Ammon's horn (tissue), 1 donor: ENCODE measurements at places on chromosomes 5 and 9.

DNA sequence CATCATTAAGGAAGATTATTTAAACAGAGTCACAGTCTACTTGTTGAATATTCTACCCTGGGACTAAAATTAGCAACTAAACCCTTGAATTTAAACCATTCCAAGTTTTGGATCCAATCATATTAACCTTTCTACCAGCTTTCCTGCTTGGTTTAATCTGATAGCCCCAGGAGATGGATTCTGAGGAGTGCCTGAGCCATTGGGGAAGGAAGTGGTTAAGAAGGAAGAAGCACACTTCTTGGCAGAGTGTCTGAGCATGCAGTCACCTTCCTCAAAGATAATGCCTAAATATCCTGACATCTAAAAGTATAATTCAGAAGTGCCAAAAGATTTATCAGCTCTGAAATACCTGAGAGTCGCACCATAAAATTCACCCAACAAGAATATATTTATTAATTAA is 74.1 kb upstream of the SNCAIP start:
- DNase-seq: peak; percentile 14

GRCh38 chr5:53180991-53181390 is 71.4 kb upstream of the MOCS2 start:
- DNase-seq: no peak

- DNase-seq: no peak
Observed at GRCh38 chr5:159586921-159587320, 256.6 kb upstream of the IL12B start.

- DNase-seq: no peak
Observed at GRCh38 chr9:83317244-83317643, 221.0 kb downstream of the FRMD3 start.

DNA sequence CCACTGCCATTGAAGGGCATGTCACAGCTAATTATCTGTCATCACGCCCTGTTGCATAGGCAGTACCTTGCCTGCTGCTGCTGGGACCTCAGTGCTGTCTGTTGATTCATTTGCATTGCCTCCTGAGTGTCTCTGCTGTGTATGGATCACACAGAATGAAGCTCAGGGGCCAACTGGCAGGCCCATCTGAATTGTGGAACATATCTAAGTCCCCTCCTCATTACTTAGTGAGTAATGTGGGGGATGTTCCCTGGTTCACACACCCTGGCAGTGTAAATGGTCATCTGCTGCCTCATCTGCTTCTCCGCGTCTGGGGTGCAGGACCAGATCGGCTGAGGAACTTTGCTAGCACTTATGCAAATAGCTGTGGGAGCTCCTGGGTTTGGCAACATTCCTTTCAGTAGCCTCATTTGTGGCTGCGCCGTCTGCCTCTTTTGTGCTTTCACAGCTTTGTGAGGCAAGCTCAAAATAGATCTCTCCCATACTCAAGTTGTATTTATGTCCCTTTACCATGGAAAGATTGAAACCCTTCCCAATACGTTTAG is 25.4 kb downstream of the TYRP1 start:
- DNase-seq: peak; percentile 54

DNA sequence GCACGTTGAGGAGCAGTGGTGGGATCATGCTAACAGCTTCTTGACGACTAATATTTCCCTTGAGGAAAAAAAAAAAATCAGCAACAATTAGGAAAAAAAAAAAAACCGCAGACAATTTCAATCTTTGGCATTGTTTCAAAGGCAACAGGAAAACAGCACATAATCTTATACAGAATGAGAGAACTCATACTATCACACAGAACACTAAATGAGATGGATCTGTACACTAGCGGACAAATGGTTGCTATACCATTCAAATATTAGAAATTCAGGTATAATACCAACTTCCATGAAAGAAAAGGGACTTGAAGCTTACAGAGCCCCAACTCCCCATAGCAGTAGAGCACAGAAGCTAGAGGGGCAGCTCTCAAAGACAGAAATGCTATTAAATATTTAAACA is 9.6 kb downstream of the NSUN2 start:
- no peak for DNase-seq

DNA sequence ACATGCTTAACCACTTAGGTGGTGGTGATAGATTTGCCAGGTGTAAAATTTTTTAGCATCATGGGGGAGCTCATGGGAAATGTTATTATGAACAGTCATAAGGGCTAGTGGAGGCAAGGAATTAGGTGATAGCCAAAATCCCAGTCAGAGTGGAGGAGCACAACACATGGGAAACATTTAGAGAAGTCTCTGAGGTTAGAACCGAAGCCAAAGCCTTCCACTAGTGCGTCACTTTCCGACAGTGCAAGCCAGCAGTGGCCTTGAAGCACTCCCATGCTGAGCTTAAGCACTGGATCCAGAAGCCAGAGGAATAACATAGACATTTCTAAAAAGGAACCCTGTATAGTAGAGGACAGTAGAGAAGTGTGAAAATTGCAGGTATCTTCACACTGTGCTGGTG is 101.5 kb upstream of the SNX2 start:
- DNase-seq: no peak

DNA sequence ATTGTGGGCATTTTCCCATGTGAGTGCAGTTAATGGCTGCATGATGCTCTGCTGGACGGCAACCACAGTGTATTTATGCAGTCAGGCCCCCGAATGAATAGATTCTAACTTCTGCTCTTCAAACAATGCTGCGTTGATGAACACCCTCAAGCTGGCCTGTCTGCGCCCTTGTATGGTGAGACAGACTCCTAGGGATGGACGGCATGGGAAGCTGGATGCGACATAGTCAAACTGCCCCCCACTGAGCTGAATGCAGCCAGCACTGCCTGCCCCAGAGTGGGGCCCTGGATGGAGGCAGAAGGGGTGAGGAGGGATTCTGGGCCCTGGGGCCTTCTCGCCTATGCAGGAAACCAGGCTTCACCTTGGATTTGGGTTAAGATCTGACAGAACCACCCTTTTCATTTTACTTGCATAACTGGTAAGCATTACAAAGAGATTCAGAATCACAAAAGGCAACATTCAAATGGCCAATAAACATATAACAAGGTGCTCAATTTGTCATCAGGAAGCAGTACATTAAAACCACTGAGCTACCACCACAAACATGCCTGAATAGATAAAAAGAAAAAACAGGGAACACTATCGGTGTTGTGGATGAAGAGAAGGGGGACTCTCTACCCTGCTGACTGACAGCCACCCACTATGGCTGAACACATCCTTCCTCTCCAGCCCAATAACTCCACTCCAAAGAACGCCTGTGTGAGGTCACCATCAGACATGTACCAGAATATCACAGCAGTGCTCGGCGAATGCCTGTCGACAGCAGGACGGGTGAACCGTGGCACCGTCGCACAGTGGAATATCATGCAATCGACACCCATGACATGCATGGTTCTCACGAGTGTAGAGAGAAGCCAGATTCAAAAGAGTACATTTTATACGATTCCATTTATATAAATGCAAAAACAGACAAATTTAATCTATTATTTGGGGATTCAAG is 79.1 kb downstream of the RAPGEF1 start:
- peak; percentile 80 for DNase-seq

GRCh38 chr9:127785023-127785932 is 556 bp upstream of the CDK9 start:
- DNase-seq: peak; percentile 85

DNA sequence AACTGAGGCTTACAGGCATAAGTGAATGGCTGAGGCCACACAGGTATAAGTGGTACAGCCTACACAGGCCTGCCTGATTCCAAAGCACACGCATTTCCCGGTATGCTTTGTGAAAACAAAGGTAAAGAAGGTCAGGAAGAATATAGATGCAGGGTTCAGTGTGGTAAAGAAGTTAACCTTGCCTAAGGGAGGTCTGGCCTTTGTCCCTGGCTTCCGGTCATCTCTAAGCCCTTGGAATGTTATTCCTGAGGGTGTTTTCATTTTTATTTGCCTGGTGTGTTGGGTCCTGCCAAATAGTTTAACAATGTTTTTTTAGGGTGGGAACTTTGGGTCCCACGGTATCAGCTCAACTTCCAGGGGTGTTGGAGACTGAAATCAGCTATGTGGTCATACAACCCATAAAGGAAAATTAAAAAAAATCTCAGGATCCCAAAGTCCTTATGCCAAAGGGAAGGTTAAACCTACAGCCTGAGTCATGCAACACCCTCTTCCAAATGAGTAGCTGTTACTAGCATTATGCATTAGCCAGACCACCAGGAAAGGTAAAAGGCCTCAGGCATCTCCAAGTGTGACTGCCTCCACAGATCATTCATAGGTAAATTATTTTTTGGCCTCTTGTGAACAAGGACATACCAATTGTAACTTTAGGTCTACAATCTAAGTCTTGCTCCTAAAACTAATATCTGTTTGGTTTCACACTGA is 124.6 kb downstream of the ATP10B start:
- DNase-seq: no peak

- DNase-seq: no peak
Observed at GRCh38 chr9:93297659-93298497, 113.9 kb downstream of the WNK2 start.

- peak; percentile 47 for DNase-seq
Observed at GRCh38 chr9:133569121-133569785, 34.7 kb downstream of the ADAMTSL2 start.

DNA sequence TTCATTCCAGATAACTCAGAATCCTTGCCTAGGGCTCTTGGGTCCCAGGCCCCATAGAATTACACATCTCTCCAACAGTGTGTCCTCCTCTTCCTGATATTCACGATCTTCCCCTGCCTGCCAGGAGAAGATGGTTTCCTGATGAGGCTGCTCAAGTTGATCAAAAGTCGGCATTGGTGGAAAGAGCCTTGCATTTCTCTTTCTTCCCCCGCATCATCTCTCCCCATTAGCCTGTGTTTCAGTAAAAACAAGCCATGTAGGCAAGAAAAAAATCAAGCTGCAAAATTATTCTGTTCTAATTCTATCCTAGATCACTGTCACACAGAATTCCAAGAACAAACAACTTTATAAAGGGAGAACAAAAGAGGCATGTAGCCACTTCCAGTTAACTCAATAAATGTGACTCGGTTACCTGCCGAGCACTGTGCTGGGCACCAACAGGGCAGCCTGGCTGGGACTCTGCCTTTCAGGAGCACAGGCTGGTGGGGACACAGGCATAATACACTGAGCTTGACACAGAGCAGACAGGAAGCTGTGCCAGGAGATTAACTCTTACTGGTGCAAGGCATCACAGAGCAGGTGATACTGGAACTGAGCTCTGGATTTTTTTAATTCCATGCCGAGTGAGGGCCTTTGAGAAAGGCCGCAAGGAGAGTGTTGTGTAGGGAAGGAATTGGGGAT is 25.6 kb downstream of the TMOD1 start:
- no peak for DNase-seq
